Left hindlimb (tissue), 1 donor: ENCODE measurements at places on chromosomes 5 and 9.

DNA sequence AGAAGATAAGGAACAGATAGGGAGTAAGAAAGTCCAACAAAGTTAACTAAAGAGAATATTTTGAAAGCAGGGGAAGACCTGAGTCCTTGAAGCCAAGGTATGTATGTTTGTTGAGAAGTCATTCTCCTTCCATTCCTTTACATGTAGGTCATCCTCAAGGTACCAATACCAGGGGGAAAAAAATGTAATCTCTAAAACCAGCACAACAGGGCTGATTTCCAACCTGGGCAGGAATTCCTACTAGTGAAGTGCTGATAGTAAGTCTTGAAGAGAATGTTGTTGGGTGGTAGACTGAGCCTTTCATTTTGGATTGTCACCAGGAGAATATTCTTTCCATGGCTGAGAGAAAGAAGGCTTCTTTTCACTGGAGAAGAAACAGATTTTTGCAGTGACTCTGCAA is 117.1 kb upstream of the ZNF462 start:
- DNase-seq: no peak

DNA sequence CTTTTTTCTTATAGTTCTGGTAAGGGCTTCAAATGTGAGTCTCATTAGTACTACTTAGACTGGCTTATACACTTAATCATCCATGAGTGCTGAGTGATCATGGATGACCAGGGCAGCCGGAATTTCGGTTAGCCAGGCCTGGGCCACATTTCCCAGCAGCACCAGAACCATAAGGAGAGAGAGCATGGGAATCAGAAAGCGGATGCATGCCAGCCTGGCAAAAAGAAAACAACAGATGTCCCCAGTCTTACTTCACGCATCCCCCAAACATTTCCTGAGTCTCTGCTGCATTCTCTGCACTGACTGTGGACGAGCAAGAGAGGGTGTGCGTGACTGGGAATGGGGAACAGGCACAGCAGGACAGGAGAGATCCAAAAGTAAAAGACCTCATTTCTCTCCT is 371.1 kb upstream of the ZNF608 start:
- no peak for DNase-seq

DNA sequence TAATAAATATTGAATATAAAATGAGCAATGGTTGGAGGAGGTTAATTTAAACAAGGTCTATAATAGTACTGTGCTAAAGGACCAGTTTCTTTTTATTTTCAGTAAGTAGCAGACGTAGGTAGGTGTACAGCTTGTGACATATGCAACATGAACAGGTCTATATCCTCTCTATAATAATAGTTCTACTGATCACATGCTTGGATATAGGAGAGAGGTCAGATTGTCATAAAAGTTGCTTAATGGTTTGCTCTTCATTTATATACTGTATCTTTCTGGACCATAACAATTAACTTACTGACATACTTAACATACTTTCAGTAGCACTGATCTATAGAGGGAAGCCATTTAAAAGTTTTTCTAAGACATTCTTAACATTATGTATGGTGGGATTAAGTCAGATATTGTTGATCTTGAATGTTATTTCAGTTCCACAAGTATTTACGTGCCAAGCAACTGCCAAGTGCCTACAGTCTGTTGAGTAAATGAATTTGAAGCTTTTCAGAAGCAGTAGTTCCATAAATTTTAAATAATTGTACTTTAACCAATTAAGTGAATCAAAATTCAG is 68.0 kb downstream of the DENND4C start:
- no peak for DNase-seq

- no peak for DNase-seq
Observed at GRCh38 chr5:95533106-95533505, 21.7 kb downstream of the SKIC3 start.

DNA sequence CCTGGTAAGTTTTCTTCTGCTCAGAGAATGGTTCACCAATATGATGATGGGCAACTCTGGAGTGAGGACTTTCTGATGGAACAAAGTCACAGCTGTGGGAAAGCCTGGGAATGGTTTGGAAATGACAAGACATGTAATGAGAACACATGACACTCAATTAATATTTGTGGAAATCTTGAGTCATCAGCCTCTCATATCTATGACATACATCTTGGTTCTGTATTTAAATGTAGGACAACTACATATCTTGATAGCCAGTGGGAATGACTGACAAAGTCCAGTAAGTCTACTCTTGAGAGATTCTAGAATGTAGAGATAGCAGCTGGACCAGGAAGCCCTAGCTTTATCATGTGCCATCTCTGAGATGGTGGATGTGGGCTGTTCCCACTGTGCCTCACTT is 85.5 kb downstream of the PALM2AKAP2 start:
- DNase-seq: no peak

DNA sequence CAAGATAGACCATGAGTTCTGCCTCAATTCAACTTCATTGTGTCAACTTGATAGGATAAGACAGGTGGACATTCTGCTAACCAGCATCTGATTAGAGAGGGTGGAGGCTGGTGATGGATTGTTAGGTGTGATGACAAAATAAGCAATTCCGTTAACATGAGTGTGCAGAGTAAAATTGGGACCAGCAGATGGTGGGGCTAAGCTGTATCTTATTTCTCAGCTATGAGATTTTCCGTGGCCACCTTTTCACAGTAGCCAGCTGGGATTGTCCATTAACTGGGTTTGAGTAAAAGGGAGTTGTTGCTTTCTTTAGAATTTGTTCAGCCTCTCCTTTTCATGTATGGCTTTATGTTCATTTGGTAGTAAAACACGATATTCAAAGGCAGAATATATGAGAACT is 28.8 kb upstream of the TAL2 start:
- no peak for DNase-seq

GRCh38 chr5:173634465-173634983 is 18.1 kb upstream of the BOD1 start:
- DNase-seq: no peak

DNA sequence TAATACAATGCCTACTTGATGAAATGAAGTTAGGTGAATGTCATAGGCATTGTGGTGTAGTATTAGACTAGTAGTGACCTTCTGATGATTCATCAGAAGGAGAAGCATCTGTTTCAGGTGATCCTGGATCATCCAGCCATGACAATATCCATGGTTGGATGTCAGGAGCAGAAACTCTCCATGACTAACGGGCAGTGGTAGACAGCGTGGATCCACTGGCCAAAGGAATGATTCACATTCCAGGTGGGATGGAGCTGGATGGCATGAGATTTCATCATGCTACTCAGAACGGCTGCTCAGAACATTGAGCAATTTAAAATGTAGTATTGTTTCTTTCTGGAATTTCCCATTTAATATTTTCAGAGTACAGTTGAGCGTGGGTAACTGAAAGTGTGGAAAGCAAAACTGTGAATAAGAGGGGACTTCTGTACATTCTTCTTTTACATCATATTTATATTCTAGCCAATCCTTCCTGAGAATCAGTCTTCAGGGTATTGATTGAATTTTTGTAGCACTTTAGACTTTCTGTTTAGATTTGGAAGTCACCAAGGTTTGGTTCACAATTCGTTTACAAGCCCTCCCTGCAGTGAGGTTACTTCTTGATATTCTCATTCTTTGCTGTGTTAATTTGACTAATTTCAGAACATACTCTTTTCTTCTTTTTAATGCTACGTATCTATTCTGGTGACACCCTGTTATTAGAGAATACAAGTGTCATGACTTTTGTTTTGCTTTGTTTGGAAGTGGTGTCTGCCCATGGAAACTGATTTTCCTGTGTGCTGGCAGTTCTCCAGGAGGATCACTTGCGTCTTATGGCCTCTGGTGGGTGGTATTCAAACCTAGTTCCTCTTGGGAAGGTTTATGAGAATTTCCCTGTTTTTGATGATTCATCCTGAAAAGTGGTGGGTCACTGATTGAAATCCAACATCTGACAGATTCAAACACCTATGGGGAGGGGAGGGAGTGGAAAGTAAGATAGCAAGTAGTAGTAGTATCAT is 12.2 kb upstream of the CLINT1 start:
- DNase-seq: no peak

DNA sequence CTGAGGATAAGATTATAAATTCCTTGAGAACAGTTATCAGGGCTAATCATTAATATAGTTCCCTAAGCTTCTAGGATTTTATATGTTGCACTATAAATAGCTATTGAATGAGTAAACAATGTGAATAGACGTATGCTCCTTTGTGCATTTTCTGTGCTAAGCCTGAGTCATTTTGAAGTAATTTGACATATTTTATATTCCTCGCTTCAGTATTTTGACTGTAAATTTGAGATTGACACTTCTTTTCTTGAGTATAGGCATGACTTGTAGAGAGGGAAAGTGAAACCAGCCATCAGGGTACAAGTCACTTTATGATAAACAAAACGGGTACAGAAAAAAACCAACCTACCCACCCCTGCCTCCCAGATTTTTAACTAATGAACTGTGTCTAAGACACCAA is 367.7 kb upstream of the PRR16 start:
- DNase-seq: no peak

DNA sequence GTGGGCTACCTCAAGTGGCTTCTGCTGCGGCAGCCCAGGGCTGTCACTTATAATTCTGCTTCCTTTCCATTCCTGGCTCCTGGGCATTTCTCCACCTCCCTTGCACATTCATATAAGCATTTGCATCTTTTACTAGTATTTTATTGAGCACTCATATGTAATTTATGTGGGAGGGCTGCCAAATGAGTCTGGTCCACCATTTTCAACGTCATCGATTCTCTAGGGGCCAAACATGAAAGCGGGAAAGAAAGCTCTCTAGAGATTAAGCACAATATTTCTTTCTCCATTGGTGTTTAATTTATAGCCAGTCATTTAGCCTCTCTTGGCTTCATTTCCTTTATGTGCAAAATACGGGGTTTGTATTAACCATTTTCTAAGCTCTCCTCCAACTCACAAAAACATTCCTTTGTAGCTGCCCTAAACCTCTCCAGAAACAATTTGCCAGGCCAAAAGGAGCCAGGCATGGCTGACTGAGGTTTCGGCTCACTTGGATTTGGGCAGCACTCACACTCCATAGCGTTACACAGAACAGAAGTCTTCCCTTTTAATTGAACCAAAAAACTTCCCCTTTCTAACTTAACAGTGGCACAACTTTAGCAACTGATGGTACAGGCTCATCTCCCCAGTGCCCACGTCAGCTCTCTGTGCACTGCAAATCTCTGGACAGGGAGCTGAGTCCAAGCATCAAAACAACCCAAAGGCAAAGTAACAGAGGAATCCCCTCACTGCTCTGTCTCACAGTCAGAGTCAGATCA is 183.5 kb downstream of the ROR2 start:
- no peak for DNase-seq

DNA sequence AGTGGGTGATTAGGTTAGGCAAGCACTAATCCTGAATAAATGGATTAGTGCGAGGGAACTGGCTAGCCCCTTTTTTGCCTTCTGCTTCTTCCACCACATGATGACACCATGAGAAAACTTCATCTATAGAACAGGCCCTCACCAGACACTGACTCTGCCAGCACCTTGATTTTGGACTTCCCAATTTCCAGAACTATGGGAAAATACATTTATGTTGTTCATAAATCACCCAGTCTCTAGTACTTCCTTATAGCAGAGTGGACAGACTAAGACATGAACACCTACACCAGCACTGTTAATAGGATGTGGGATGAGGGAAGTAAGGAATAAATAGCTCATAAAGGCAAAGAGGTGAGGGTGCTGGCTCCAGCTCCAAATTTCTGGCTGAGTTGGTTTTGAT is 1.4 kb downstream of the ZNF622 start:
- no peak for DNase-seq

DNA sequence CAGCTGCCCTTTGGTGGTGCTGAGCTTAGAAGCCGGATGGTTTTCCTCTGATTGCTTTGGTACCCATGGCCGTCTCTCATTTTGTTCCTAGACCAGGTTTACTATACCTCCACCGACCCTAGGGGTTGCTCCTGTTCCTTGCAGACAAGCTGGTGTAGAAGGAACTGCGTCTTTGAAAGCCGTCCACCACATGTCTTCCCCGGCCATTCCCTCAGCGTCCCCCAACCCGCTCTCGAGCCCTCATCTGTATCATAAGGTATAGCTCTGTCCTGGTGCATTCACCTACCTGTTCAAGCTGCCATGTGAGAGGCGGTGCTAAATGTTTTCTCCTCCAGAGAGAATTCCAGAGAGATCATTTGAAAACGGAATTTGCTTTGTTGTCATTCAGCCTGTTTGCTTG is 39.5 kb downstream of the TENT4A start:
- DNase-seq: no peak

GRCh38 chr5:53578854-53579253 is 18.4 kb downstream of the NDUFS4 start:
- no peak for DNase-seq

DNA sequence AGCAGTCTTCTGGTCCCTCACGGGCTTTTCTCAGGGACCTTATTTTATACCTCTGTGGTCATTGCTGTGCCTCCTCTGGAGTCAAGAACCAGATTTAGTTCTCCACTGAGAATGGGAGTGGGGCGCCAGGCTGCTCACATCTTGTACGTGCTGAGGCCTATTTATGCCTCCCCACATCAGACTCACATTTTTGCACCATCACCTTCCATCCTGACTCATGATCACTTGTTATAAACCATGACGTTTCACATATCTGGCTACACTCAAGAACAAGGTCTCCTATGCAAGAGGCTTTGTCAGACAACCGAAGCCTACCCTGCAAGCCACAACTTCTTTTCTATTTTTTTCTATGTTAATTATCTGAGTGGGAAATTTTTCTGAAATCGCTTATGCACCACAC is 10.7 kb downstream of the PRUNE2 start:
- DNase-seq: no peak

DNA sequence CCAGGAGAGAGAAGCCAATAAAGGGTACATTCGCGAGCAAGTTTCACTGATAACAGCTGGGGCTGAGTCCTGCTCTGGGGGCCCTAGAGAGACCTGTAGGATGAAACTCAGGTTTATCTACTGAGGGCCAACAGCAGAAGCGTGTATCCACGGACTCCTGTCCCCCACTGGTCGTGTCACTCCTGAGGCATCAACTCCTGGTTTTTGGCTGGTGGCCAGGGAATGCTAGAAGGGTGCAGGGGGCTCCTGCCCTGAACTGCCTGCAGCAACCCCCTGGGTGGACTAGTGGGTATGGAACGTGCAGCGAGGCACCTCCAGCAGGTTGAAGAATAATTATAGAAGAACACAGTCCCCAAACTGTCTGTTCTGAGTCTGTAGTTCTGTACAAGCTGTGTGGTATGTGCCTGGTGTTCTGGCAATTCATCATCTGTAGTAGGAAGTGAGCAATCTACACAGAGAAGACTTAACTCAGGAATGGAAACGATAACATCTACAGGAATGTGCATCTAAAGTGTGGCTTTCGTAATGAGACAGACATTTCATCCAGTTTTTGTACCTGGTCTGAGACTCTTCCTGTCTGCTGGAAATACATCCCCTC is 64.5 kb upstream of the GNA14 start:
- no peak for DNase-seq

- peak; percentile 41 for DNase-seq
Observed at GRCh38 chr9:16515207-16515606, 355.3 kb downstream of the BNC2 start.
